ENCODE measurements at places on chromosomes 12 and 14. TPM values are rescaled to one million over a fixed set of nuclear protein-coding genes. Genes with fewer than 3 reads are reported as not detected.

The CLEC1A gene
- 0.37 TPM for total RNA-seq

The EML1 gene
- total RNA-seq, result 55.2 TPM

The CLEC12A gene
- total RNA-seq, result not detected

The SIX1 gene
- 0.79 TPM for total RNA-seq

The DDX54 gene
- 25.9 TPM for total RNA-seq

The KLRC4 gene
- total RNA-seq, result not detected

The DYRK4 gene
- total RNA-seq, result 66.0 TPM

The EFS gene
- total RNA-seq, result 6.3 TPM

The ASCL1 gene
- not detected for total RNA-seq

The JPH4 gene
- total RNA-seq, result not detected

The ERBB3 gene
- 3.6 TPM for total RNA-seq

The IL25 gene
- not detected for total RNA-seq

The HECTD1 gene
- 433 TPM for total RNA-seq

The PLEKHD1 gene
- total RNA-seq, result not detected

The CACNA1C gene
- total RNA-seq, result 13.9 TPM

The ZNF385A gene
- 0.92 TPM for total RNA-seq

The LPAR5 gene
- not detected for total RNA-seq

The C3AR1 gene
- total RNA-seq, result 0.40 TPM

The TWF1 gene
- total RNA-seq, result 137 TPM

The RTN1 gene
- 2.9 TPM for total RNA-seq
